ENCODE measurements at places on chromosomes 1 and 21. TPM values are rescaled to one million over a fixed set of nuclear protein-coding genes. Genes with fewer than 3 reads are reported as not detected.

PLCH2 gene
- polyA plus RNA-seq = 34.4 TPM

TMOD4 gene
- 1.0 TPM for polyA plus RNA-seq

ADAMTS1 gene
- 18.3 TPM for polyA plus RNA-seq

SLC30A2 gene
- polyA plus RNA-seq = 0.41 TPM

RHCE gene
- 0.59 TPM for polyA plus RNA-seq

GRHL3 gene
- 3.2 TPM for polyA plus RNA-seq

RASSF5 gene
- polyA plus RNA-seq = 54.3 TPM

CD1D gene
- polyA plus RNA-seq = 15.0 TPM

DNA sequence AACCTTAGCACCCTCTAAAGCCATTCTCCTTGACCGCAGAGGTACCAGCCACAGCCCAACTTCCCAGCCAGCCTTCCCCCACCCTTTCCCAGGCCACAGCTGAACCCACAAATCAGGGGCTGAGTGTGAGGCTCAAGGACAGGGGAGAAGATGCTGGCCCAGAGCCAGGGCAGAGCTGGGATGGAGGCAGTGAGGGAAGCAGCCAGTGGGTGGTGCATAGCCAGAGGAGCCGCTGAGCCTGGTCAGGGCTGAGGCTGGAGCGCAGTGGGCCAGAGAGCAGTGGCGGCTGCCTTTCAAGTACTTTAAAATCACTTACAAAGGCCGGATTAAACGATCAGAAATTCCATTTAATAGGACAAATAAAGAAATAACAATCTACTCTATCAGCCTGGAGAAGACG is 36.3 kb downstream of the DMAP1 start:
- DNase-seq = no peak

DNA sequence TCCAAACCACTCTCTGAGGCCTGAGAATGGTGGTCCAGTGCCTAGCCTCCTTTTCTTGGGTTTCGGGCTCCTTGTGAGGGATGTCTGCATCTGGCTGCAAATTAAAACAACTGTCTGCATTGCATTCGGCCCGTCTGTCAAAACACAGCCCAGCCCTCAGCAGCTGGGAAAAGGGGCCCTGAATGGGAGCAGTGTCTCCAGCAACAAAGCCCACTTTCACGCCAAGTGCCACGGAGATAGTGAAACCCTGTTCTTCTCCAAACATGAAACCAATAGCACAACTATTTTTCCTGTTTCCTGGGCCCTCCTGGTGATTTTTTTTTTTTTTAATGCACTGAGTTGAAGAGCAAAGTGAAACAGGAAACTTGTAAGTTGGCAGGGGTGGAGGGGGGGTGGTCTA is 138.4 kb downstream of the PLXNA2 start:
- no peak for DNase-seq

DNA sequence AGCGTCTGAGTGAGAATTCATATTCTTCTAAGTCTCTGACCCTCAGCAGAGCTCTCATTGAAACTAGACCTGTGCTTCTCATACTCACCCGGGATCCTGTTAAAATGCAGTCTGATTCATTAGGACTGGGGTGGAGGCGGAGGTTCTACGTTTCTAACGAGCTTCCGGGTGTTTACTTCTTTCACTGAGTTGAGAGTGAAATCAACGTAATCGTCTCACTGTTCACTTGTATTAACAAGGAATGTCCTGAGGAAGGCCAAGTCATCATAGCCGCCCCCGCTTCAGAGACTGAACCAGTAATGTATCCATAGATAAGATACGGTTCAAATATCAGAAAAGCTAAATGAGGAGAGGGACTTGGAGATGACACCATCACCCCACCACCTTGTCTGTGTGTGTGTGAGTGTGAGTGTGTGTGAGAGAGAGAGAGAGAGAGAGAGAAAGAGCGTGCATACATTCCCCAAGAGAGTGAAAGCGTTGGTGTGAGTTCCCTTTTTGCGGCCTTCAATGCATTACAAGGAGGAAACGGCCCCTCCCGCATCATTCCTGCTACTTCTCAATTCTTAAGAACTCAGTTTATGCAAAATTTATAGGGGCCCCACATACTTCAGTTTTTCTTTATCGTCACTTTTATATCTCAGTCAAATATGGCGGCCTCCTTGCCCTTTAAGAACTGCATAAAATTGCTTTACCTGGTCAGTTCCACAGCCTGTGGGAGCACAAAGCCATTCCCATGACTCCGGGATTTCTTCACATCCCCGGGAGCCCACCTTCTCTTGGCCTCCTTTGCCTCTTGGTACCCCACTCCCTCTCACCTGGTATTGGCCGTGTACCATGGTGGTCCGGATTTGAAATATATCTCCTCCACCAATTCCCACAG is 19.8 kb downstream of the KMO start:
- peak; percentile 24 for DNase-seq

DNA sequence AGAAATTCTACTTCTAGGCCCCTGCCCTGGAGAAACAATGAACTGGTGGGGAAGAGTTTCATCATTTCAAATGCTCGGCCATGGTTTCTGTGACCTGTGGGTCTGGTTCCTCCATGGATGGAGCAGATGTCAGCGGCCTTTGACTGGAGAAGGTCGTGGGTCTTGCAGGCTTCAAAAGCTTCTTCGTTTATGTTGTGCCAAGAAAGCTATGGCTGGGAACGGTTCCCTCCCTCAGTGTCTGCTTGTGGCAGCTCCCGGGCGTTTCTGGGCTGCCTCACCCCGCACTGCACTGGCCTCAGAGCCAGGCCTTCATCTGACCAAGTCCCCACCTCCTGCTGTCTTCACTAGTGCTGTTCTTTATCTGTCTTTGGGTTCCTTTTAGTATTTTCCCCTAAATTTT is 46.4 kb upstream of the POFUT2 start:
- DNase-seq = no peak

- DNase-seq = no peak
Observed at GRCh38 chr1:178031856-178032320, 62.0 kb upstream of the RASAL2 start.

DNA sequence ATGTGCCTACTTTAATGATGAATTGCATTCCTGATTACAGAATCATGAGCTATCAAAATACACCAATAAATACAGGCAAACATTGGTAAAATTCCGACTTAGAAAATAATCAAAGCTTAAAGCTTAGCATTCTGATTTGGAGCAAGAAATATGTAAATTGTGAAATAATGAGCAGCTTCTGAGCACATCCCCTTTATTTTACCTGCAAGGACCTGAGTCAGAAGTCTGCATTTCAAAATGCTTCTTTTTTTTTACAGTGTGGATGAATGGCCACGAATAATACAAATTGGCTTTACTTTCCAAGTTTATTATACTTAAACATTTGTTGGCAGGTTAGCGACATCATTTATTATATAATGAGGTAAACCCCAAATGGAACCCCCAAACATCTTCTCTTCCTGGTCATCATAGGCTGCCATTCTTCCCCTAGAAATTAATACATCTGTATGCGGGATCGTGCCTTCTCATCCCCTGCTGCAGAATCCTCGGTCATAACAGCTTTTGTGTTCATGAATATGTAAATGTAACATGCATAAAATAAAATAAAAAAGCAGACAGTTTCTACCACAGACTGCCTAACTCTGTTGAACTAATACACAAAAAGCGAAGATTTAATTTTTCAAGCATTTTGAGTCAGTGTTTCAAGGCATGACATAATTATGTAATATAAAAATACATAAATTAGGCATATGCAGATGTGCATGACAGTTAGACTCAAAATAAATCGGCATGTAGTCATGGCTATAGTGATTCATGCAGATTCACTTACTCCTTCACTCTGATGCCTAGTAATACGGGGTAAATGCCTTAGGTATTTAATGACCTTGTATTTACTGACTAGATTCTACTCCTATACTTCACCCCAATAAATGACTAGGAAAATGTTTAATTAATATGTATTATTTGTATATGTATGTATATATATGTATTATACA is 339.7 kb downstream of the USP25 start:
- DNase-seq = no peak

DNA sequence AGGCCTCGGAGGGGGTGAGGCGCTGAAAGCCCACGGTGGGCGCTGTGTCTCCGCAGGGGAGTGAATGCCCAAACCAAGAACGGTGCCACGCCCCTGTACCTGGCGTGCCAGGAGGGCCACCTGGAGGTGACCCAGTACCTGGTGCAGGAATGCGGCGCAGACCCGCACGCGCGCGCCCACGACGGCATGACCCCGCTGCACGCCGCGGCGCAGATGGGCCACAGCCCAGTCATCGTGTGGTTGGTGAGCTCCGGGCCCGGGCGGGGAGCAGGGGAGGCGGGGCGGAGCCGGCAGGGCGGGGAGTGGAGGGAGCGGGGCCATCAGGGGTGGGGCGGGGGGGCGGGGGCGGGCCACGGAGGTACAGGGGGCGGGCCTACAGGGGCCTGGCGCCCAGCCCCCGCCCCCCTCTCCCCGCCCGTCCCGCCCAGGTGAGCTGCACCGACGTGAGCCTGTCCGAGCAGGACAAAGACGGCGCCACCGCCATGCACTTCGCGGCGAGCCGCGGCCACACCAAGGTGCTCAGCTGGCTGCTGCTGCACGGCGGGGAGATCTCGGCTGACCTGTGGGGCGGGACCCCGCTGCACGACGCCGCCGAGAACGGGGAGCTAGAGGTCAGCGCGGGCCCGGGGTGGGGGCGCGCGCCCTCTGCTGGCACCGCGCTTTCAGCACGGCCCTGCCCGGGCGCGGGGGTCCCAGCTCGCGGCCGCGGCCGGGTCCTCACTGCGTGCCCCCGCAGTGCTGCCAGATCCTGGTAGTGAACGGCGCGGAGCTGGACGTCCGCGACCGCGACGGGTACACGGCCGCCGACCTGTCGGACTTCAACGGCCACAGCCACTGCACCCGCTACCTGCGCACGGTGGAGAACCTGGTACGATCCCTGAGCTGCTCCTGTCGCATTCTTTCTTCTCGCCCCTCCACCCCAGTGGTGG is 15.9 kb downstream of the ESPN start:
- no peak for DNase-seq

- DNase-seq = no peak
Observed at GRCh38 chr1:62654744-62655143, 33.4 kb downstream of the DOCK7 start.

GRCh38 chr1:22292011-22292788 is 149.3 kb upstream of the WNT4 start:
- no peak for DNase-seq

- no peak for DNase-seq
Observed at GRCh38 chr1:38958967-38959366, 17.3 kb upstream of the RHBDL2 start.

- peak; percentile 91 for DNase-seq
Observed at GRCh38 chr1:32650248-32650751, at the start of gene ZBTB8OS. Gene ZBTB8OS (minus strand): TSS chr1:32650550. CDS start chr1:32650529, 21 bp downstream.

DNA sequence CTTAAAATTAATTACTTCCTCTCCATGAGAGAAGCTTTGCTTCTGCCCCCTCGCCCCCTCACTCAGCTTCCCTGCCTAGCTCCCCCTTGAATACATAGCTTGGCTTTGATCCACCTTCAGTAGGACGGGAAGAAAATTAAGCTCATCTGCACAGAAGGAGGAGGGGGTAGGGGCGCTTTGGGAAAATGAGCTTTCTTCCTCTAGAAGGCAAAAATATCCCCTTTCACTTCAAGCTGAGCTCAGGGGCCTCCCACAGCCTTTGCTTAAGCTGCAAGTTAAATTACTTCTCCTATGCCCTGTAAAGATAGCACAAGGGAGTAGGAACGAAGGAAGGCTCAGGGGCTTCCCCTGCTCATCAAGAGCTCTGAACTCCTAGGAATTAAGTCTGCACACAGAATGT is 65.2 kb upstream of the GOLT1A start:
- no peak for DNase-seq

GRCh38 chr1:109619576-109620400 is at the start of the genes AMPD2 and GNAT2:
Gene AMPD2 (plus strand): TSS chr1:109619837. CDS start chr1:109621176, 1,339 bp downstream.
Gene GNAT2 (minus strand): TSS chr1:109619616. CDS start chr1:109612870, 6,746 bp downstream.
- peak; percentile 53 for DNase-seq

- DNase-seq = no peak
Observed at GRCh38 chr1:30028283-30028682, 695.1 kb downstream of the MATN1 start.
